ENCODE measurements at places on chromosomes 7 and 10.

GRCh38 chr10:123535386-123535785 lies 130.8 kb upstream of the GPR26 start:
- no peak for DNase-seq

GRCh38 chr7:24877790-24878311 lies 102.1 kb downstream of the OSBPL3 start:
- DNase-seq, result no peak

GRCh38 chr10:110706690-110707098 lies 62.6 kb downstream of the RBM20 start:
- DNase-seq, result no peak

- DNase-seq, result no peak
Observed at GRCh38 chr10:66258693-66259092, 667.1 kb upstream of the LRRTM3 start.

DNA sequence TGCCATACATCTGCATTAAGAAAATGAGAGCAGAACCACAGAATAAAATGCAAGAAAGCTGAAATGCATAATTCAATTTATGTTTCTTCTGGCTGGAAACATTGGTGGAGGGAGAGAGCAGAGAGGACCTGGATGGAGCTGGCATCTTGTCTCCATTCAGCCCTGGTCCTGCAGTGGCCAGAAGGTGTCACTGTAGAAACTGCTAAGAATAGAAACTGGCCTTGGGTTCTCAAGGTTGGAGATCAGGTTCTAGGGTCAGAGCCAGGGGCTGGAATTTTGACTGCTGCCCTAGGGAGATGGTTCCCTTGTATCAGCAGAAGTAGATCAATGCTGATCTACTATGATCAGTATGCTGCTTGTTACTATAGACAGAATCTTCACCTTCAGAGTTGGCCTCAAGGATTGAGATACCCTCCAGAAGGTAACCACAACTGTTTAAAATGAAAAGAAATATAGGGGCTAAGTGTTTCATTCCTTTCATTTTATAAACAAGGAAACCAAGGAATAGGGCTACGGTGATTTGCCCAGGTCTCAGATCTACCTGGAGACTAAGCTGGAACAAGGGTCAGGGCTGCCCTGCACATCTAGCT lies 13.1 kb downstream of the TAS2R41 start:
- DNase-seq, result no peak

- DNase-seq, result no peak
Observed at GRCh38 chr7:29557954-29558353, 5.7 kb upstream of the PRR15 start.

DNA sequence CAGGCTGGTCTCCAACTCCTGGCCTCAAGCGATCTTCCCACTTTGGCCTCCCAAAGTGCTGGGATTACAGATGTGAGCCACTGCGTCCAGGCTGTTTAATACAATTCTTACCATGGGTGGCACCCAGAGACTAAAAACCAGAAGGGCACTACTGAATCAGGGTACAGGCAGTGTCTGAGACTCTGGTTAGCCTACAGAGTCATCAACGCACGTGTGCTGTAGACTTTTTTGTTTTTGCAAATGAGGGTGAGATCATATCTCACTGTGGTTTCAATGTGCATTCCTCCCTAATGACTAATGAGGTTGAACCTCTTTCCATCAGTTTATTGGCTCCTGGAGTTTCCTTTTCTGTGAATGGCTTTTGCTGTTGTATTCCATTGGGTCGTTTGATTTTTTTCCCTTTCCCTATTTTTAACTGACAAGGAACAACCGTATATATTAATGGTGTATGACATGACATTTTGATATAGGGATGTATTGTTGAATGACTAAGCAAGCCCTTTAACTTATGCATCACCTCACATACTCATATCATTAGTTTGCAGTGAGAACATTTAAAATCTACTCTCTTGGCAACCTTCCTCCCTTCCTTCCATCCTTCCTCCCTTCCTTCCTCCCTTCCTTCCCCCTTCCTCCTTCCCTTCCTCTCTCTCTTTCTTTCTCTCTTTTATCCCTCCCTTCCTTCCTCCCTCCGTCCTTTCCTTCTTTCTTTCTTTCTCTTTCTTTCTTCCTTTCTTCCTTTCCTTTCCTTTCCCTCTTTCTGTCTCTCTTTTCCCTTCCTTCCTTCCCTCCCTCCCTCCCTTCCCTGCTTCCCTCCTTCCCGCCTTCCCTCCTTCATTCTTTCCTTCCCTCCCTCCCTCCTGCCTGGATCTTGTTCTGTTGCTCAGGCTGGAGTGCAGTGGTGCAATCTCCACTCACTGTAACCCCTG lies 9.3 kb upstream of the TMEM270 start:
- DNase-seq, result no peak

DNA sequence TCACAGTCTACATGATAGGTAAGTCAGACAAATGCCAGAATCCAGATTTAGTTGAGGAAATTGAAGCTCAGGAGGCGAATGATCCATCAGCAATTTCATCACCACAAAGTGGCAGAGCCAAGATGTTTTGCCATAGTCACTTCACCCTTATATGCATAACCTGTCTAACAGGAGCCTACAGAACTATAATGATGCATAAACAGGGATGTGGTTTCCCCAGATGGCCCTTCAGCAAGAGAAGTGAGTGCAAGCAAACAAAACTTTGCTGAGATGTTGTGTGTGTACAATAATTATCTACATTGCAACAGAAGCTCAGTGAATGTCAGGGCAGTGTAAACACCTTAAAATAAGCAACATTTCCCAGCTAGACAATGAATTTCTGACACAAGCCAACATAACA lies 28.6 kb downstream of the PON3 start:
- no peak for DNase-seq

All from cortex of kidney (tissue), 1 donor.